Small intestine (tissue), 16 donors: ENCODE measurements at places on chromosomes 7 and 10. TPM values are rescaled to one million over a fixed set of nuclear protein-coding genes. Genes with fewer than 3 reads are reported as not detected.

DNA sequence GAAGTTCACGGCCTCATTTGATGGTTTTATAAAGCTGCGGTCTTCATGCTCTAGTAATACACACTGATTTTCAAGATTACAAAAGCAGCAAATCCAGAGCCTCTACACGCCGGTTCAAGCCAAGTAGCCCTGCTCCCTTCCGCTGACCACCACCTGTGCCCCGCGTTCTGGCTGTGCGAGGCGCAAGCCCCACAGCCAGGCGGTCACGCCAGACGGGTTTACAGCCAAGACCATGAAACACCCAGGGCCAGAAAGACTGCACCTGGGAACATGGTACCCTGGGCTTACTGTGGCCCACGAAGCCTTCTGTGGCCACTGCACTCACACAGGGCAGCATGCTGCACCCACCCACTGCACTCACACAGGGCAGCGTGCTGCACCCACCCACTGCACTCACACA lies 33.6 kb downstream of the GPER1 start:
- H3K27me3 ChIP-seq, result no peaks in the 10 kb centered on the region
- no peak overlapping the region for H3K4me3 ChIP-seq
- H3K36me3 ChIP-seq, result no peaks in the 10 kb centered on the region
- H3K4me1 ChIP-seq, result no peaks in the 10 kb centered on the region
- H3K27ac ChIP-seq, result no peak overlapping the region

The RBP3 gene
- not detected for polyA plus RNA-seq

DNA sequence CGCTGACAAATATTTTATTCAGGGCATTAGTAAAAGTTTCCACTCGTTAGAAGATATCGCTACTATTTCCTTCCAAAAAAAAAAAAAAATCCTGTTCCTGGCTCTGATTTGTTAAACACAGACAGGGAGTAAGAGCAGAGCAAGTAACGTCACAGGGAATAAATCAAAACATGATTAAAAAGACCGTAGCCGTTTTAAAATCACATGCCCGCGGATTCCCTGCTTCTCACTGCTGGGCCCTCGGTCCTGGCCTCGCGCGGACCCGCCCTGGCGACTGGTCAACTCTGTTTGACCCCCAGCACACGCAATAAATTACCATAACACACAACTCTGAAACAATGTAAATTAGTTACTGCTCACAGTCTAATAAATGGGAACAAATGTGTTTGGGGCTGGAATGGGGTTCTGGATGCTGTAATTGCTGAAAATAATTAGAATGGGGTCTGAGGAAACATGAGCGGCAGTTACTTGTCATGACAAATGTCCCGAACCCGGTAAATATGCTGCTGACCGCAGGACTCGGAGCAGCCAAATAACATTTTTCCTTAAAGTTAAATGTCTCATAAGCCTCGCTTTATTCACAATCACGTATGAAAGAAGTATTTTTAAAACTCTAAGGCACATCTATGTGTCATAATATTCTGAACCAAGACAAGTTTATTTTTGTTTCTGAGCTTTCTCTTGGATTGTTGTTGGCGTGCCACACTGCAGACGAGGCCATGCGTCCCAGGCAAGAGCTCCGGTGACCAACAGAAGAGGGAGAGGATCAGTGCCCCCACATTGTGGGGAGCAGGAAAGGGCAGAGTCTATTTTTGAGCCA lies 17.9 kb downstream of the EBF3 start:
- no peak for DNase-seq
- no peak overlapping the region for H3K4me3 ChIP-seq
- H3K27me3 ChIP-seq, result no peaks in the 10 kb centered on the region
- no peak overlapping the region for H3K27ac ChIP-seq

- no peaks in the 10 kb centered on the region for H3K27me3 ChIP-seq
- H3K36me3 ChIP-seq, result no peaks in the 10 kb centered on the region
- no peaks in the 10 kb centered on the region for H3K4me1 ChIP-seq
- no peak overlapping the region for H3K27ac ChIP-seq
- no peak for DNase-seq
- H3K4me3 ChIP-seq, result no peak overlapping the region
Observed at GRCh38 chr7:114658216-114658615, 243.6 kb downstream of the FOXP2 start.

DNA sequence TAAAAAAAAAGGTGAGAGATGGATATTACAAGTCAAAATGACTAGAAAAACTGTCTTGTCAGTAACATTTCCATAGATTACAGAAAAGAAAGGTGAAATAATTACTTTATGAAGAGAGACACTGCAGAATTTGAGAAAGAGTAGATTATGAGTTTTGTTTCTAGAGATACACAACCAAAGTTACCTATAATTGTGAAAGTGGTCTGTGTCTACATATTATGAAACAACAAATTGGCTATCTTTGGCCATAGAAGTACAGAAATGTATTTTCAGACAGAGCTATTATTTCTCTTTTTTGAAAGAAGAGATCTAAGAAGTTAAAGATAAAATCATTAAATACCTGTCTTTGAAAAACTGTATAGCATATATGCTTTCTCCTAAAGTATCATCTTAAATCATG lies 30.1 kb downstream of the KCND2 start:
- DNase-seq, result no peak
- no peak overlapping the region for H3K27ac ChIP-seq
- H3K36me3 ChIP-seq, result no peaks in the 10 kb centered on the region
- H3K27me3 ChIP-seq, result no peaks in the 10 kb centered on the region

DNA sequence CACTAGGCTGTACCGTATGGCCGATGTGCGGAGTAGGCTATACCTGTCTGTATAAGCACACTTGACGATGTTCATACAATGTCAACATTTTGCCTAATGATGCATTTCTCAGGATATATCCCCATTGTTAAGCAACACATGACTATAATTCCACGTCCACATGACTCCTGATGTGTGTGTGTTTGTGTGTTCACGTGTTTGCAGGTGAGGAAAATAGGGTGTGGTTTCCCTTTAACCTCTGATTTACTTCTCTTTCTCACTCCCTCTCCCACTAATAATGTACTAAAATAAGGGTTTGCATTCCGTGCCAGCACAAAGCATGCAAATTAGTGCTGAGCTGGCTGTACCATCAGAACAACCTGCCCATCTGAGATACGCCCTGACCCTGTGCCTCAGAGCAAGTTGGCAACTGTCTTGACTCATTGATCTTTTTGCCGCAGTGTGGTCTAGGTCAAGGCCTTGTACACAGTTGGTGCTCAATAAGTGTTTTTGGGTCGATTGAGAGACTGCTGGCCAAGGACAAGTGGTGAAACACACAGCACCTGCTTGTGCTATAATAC lies 64.6 kb upstream of the DOCK1 start:
- H3K27me3 ChIP-seq, result no peaks in the 10 kb centered on the region
- peaks cover 39% of the 10 kb centered on the region for H3K4me1 ChIP-seq
- peak overlapping the region; percentile 80 for H3K27ac ChIP-seq
- DNase-seq, result peak; percentile 59

GRCh38 chr7:149027611-149028345 lies 527 bp downstream of the PDIA4 start:
- no peaks in the 10 kb centered on the region for H3K36me3 ChIP-seq
- peak; percentile 28 for DNase-seq
- H3K27ac ChIP-seq, result peak overlapping the region; percentile 94
- peak overlapping the region; percentile 86 for H3K4me3 ChIP-seq
- no peaks in the 10 kb centered on the region for H3K4me1 ChIP-seq
- no peaks in the 10 kb centered on the region for H3K27me3 ChIP-seq

The PDCD4 gene
- polyA plus RNA-seq, result 309 TPM

- H3K4me1 ChIP-seq, result no peaks in the 10 kb centered on the region
- H3K27me3 ChIP-seq, result no peaks in the 10 kb centered on the region
- H3K36me3 ChIP-seq, result no peaks in the 10 kb centered on the region
- DNase-seq, result no peak
- no peak overlapping the region for H3K27ac ChIP-seq
- H3K4me3 ChIP-seq, result no peak overlapping the region
Observed at GRCh38 chr7:45165857-45166256, 8.3 kb downstream of the RAMP3 start.

DNA sequence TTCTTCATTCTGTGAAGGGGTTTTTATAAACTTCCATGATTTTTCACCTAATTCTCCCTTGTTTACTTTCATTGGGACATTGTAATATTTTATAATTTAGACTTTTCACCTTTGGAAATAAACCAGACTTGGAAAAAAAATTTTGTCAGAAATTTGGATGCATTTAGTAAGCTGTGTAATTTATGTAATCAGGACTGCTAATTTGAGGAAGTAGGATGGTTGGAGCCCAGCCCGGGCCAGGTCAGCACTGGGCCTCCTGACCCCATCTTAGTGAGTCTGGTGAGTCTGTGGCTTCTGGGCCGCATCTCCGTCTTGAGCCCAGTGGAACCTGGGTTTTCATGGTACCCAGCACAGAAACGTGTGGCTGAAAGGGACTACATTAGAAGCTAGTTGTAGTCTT lies 27.6 kb upstream of the ZNF32 start:
- H3K4me1 ChIP-seq, result no peaks in the 10 kb centered on the region
- no peak for DNase-seq
- no peak overlapping the region for H3K27ac ChIP-seq
- no peaks in the 10 kb centered on the region for H3K36me3 ChIP-seq

DNA sequence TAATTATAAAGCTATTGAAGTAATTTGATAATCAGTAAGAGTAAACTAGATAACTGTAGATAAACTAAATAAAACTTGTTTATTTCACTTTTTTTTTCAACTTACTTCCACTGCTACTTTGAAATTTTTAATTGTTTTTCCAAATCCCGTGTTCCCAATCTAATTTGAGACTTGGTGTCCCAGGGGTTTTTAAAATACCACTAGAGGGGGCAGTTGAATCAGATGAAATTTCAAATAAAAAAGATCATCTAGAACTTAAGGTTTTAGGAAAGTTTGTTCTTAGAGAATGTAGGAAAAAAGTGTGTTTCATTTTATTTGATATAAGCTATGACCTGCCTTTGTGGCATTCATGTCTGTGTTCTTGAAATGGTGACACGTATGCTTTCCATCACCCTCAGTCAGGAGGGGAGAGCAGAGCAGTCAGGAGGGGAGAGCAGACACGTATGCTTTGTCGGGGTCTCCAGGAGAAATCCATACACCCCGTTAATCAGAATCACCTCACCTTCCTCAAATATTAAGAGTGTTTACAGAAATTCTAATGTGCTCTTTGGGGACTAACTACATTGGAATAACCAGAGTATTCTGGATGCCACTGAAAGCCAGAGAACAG lies 49.9 kb downstream of the C10orf67 start:
- H3K27ac ChIP-seq, result no peak overlapping the region
- no peak for DNase-seq
- H3K4me3 ChIP-seq, result no peak overlapping the region
- no peaks in the 10 kb centered on the region for H3K36me3 ChIP-seq
- H3K4me1 ChIP-seq, result no peaks in the 10 kb centered on the region

The GPR146 gene
- 4.2 TPM for polyA plus RNA-seq

The CPXM2 gene
- 1.6 TPM for polyA plus RNA-seq

GRCh38 chr10:484441-484924 lies 205.0 kb downstream of the DIP2C start:
- no peaks in the 10 kb centered on the region for H3K4me1 ChIP-seq
- H3K4me3 ChIP-seq, result no peak overlapping the region
- no peaks in the 10 kb centered on the region for H3K27me3 ChIP-seq
- no peak for DNase-seq
- H3K36me3 ChIP-seq, result no peaks in the 10 kb centered on the region

- H3K27ac ChIP-seq, result no peak overlapping the region
- H3K4me3 ChIP-seq, result no peak overlapping the region
- H3K4me1 ChIP-seq, result peaks cover 8% of the 10 kb centered on the region
- H3K36me3 ChIP-seq, result no peaks in the 10 kb centered on the region
- no peaks in the 10 kb centered on the region for H3K27me3 ChIP-seq
Observed at GRCh38 chr7:84786073-84786472, 400.8 kb downstream of the SEMA3D start.

DNA sequence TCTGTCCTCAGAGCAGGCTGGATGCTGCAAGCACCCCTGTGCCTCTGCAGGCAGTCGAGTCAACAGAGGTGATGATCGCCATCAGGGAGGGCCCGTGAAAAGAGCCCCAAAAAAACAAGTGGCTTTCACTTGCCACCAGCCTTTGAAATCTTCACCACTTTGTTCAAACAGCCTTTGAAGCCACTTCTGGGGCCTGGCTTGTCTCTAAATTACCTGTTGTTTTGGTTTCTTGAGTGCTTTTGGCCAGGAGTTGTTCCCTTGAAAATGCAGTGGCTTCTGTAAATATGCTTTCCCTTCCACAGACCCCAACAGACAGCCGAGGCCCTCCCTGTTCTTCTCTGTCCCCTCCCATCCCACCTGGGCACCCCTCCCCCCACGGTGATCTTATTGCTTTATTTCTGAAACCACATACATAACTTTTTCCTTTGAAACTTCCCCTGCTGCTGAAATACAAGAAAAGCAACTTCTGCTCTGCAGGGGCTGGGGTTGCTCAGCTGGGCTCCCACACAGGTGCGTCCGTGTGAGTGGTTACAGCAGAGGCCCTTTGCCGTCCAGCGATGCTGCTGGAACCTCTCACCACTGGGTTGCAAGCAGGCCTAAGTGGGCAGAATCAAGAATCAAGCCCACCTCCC lies 283.8 kb upstream of the SHH start:
- DNase-seq, result no peak
- no peak overlapping the region for H3K27ac ChIP-seq
- H3K4me1 ChIP-seq, result no peaks in the 10 kb centered on the region
- H3K27me3 ChIP-seq, result no peaks in the 10 kb centered on the region
- H3K4me3 ChIP-seq, result no peak overlapping the region

GRCh38 chr7:111098011-111098925 lies 7.3 kb downstream of the LRRN3 start:
- no peak overlapping the region for H3K4me3 ChIP-seq
- H3K4me1 ChIP-seq, result no peaks in the 10 kb centered on the region

- H3K36me3 ChIP-seq, result no peaks in the 10 kb centered on the region
- no peaks in the 10 kb centered on the region for H3K27me3 ChIP-seq
- H3K4me1 ChIP-seq, result peaks cover 4% of the 10 kb centered on the region
- H3K4me3 ChIP-seq, result peak overlapping the region; percentile 99
- H3K27ac ChIP-seq, result peak overlapping the region; percentile 99
Observed at GRCh38 chr7:118183428-118183785, 557 bp upstream of the LSM8 start.

DNA sequence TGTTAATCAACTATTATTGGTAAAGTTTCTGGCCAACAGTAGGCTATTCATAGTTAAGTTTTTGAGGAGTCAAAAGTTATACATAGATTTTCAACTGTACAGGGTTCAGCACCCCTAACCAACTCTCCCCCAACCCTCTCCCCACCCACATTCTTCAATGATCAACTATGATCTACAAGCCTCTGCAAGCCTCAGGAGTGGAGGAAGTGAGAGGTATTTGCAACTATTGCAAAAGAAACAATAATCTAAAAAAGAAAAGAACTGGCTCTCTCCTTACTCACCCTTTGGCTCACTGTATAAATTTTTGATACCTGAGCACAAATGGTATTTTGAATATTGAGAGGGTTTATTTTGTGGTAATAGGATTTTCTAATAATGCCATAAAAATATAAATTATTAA lies 179.8 kb downstream of the IPMK start:
- H3K4me1 ChIP-seq, result no peaks in the 10 kb centered on the region
- H3K36me3 ChIP-seq, result no peaks in the 10 kb centered on the region
- no peak overlapping the region for H3K4me3 ChIP-seq
- H3K27me3 ChIP-seq, result no peaks in the 10 kb centered on the region
- H3K27ac ChIP-seq, result no peak overlapping the region
- DNase-seq, result no peak
